Activated CD4-positive, alpha-beta T cell treated with anti-CD3 and anti-CD28 coated beads for 36 hours (primary cell): ENCODE measurements at places on chromosomes 12 and 14. TPM values are rescaled to one million over a fixed set of nuclear protein-coding genes. Genes with fewer than 3 reads are reported as not detected.

The VDR gene
- 124 TPM for total RNA-seq

The SERPINA10 gene
- total RNA-seq = not detected

The CCDC198 gene
- total RNA-seq = not detected

The CATSPERB gene
- total RNA-seq = 0.91 TPM

The MUCL1 gene
- total RNA-seq = not detected

The RIN3 gene
- 26.4 TPM for total RNA-seq

The OAS2 gene
- 278 TPM for total RNA-seq

The MYBPC1 gene
- total RNA-seq = not detected

The APOLD1 gene
- total RNA-seq = 7.0 TPM

The IFI27 gene
- total RNA-seq = 3.0 TPM

- no peaks in the 10 kb centered on the region for H3K36me3 ChIP-seq
- DNase-seq = peak; percentile 17
- H3K27me3 ChIP-seq = no peaks in the 10 kb centered on the region
- no peak overlapping the region for H3K27ac ChIP-seq
- H3K4me1 ChIP-seq = peaks cover 3% of the 10 kb centered on the region
- no peak overlapping the region for H3K4me3 ChIP-seq
These were observed 26.5 kb upstream of the ACTN1 start for GRCh38 chr14:69005432-69006148.

- H3K4me3 ChIP-seq = no peak overlapping the region
- DNase-seq = no peak
- H3K36me3 ChIP-seq = no peaks in the 10 kb centered on the region
These were observed 52.9 kb upstream of the BCL2L14 start for GRCh38 chr12:12017798-12018197.

DNA sequence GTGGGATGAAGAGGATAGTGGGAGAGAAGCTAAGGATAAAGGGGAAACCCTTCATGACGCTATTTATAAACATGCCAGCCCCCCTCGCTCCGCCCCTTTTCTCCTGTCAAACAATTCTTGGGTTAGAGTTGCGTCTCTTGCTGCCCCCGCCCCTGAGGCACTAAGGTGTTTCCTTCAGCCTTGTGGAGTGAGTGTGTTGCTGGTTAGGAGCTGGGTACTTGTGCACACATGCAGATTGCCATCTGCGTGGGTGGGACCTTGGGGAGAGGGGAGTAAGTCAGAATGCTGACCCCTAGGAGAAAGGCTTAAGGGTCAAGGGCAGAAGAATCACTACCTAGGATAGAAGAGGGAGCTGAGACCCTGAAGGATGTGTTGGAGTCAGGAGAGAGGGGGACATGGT lies 5.4 kb downstream of the FOXJ2 start:
- peaks cover 15% of the 10 kb centered on the region for H3K36me3 ChIP-seq
- H3K4me1 ChIP-seq = peaks cover 59% of the 10 kb centered on the region
- peak; percentile 29 for DNase-seq
- H3K27me3 ChIP-seq = no peaks in the 10 kb centered on the region
- H3K4me3 ChIP-seq = peak overlapping the region; percentile 18

- no peaks in the 10 kb centered on the region for H3K4me1 ChIP-seq
- H3K27me3 ChIP-seq = no peaks in the 10 kb centered on the region
- no peak overlapping the region for H3K4me3 ChIP-seq
- no peak overlapping the region for H3K27ac ChIP-seq
- H3K36me3 ChIP-seq = peaks cover 19% of the 10 kb centered on the region
These were observed 97.6 kb downstream of the POLR3B start for GRCh38 chr12:106455111-106455510.

DNA sequence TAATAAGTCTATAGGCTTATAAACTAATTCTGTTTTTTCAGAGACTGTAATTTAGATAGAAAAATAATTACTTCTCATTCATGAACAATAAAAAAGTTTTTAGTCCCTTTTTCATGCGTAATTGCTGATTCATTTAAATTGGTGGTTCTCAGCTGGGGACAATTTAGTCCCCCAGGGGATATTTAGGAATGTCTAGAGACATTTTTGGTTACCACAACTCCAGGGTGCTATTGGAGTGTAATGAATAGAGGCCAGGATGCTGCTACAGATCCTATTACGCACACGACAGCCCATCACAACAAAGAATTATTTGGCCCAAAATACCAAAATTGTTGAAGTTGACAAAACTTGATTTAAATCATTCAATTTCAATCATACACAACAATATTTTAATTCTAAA lies 22.8 kb upstream of the VCPKMT start:
- no peak for DNase-seq
- no peaks in the 10 kb centered on the region for H3K27me3 ChIP-seq
- H3K4me3 ChIP-seq = no peak overlapping the region
- H3K36me3 ChIP-seq = peaks cover 2% of the 10 kb centered on the region

- no peaks in the 10 kb centered on the region for H3K27me3 ChIP-seq
- peaks cover 43% of the 10 kb centered on the region for H3K36me3 ChIP-seq
- H3K27ac ChIP-seq = peak overlapping the region; percentile 25
- DNase-seq = no peak
- peaks cover 53% of the 10 kb centered on the region for H3K4me1 ChIP-seq
These were observed 48.8 kb downstream of the SYNE3 start for GRCh38 chr14:95467657-95468056.

GRCh38 chr12:92470608-92471021 lies 232.2 kb upstream of the PLEKHG7 start:
- peak overlapping the region; percentile 17 for H3K4me3 ChIP-seq
- H3K4me1 ChIP-seq = peaks cover 47% of the 10 kb centered on the region
- DNase-seq = peak; percentile 65
- H3K27ac ChIP-seq = peak overlapping the region; percentile 85
- no peaks in the 10 kb centered on the region for H3K36me3 ChIP-seq
- H3K27me3 ChIP-seq = no peaks in the 10 kb centered on the region

- no peak overlapping the region for H3K4me3 ChIP-seq
- H3K27ac ChIP-seq = no peak overlapping the region
- H3K4me1 ChIP-seq = no peaks in the 10 kb centered on the region
- H3K27me3 ChIP-seq = no peaks in the 10 kb centered on the region
- no peaks in the 10 kb centered on the region for H3K36me3 ChIP-seq
These were observed 310.1 kb downstream of the ETNK1 start for GRCh38 chr12:22935090-22935489.

DNA sequence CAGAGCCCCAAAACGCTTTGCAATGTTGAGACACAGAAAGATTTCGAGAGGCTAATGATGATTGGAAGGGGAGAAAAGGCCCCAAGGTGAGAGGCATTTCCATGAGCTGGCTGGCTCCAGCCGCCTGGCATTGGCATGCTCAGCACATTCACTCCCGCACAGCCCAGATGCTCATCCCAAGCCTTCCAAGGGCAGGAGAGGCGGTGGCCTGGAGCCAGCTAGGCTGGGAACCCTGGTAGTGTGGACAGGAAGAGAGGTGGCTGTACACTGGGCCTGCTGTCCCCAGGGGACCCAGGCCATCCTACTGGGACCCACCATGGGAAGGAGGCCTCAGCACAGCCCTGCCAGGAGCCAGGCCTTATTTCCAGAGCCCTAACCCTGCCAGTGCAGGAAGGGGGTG lies 72.2 kb downstream of the SPTB start:
- DNase-seq = no peak
- H3K27ac ChIP-seq = no peak overlapping the region

DNA sequence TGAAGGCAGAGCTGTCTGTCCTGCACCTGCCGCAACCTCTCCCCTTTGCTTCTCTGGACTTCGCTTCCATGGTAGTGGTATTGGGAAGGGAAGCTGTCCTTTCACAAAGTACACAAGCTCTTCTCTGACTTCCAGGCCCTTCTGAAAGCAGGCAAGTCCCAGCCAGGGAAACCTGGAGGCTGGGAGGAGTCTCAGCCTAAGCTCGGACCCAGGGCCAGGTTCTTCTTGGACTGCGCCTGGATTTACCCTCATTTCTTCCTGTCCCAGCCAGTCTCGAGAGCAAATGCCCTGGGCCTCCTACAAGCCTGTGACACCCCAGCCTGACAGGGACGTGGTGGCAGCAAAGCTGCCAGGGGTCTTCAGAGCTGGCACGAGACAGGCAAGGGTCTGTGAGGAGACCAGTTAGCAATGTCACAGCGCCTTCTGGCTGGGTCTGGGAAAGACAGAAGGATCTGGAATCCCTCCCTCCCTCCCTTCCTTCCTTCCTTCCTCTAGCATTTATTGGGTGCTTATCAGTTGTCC lies 22.4 kb downstream of the ISCA2 start:
- H3K27me3 ChIP-seq = peaks cover 8% of the 10 kb centered on the region
- H3K4me3 ChIP-seq = no peak overlapping the region
- no peak overlapping the region for H3K27ac ChIP-seq
- no peaks in the 10 kb centered on the region for H3K36me3 ChIP-seq

DNA sequence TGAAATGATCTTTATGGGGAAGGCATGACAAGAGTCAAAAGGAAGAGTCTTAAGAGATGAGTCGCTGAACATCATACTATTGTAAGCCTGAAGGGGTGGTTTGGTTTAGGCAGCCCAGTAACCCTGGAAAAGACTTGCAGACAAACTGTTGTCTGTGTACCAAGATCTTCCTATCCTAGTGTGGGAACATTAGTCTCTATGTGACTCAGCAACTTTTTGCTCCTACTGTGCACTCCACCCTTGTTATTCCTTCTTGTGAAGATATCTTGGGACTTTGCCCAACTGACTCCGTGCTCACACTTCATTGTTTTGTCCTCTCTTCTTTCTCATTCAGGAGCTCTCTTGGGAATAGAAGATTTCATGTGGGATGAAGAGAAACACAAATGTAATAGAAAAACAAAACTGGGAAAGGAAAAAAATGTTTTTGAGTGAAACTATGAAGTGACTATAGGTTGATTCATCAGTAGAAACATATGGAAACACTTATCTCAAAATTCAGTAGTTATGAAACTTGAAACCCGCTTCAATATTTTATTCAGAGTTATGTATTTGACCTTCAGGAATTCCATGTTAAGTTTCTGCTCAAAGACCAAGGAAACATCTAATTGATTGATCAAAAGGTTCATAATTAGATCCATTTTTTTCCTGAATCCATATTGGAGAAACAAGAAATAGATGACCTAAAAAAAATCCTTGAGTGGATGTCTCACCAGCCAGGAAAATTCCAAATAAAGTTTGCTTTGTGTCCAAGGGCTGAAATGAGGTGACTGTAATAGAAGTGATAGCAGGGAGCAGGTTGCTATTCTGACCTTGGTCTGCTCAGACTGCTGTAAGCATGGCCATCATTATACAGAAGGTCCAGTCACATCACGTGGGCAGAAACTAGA lies 67.2 kb downstream of the BTG1 start:
- H3K4me3 ChIP-seq = no peak overlapping the region
- H3K27ac ChIP-seq = peak overlapping the region; percentile 87
- H3K36me3 ChIP-seq = peaks cover 2% of the 10 kb centered on the region
- H3K27me3 ChIP-seq = no peaks in the 10 kb centered on the region
- H3K4me1 ChIP-seq = peaks cover 79% of the 10 kb centered on the region

GRCh38 chr14:104689881-104690711 lies 678 bp downstream of the INF2 start:
- peaks cover 40% of the 10 kb centered on the region for H3K4me1 ChIP-seq
- H3K27ac ChIP-seq = peak overlapping the region; percentile 60
- H3K4me3 ChIP-seq = peak overlapping the region; percentile 72
- H3K36me3 ChIP-seq = peaks cover 2% of the 10 kb centered on the region

DNA sequence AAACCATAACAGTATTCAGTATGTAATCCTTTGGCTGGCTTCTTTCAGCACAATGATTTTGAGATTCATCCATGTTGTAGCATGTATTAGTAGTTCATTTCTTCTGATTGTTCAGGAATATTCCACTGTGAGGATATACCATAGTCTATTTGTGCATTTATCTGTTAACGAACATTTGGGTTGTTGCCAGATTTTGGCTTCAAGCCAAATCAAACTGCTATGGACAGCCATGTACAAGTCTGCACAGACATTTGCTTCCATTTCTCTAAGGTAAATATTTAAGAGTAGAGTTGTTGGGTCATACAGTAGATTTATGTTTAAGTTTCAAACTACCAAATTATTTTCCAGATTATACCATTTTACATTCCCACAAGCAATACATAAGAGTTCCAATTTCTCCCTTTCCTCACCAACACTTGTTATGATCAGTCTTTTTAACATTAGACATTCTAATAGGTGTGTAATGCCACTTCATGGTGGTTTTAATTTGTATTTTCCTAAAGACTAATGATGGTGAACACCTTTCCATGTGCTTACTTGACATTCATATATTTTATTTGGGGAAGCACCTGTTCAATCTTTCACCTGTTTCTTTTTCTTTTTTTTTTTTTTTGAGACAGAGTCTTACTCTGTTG lies 56.6 kb downstream of the ZFYVE21 start:
- H3K36me3 ChIP-seq = peaks cover 14% of the 10 kb centered on the region
- H3K27ac ChIP-seq = no peak overlapping the region
- H3K27me3 ChIP-seq = no peaks in the 10 kb centered on the region
- no peak overlapping the region for H3K4me3 ChIP-seq
- H3K4me1 ChIP-seq = no peaks in the 10 kb centered on the region

GRCh38 chr14:46054526-46054925 lies 597.1 kb downstream of the RPL10L start:
- DNase-seq = no peak
- H3K4me1 ChIP-seq = no peaks in the 10 kb centered on the region
- no peaks in the 10 kb centered on the region for H3K36me3 ChIP-seq
- H3K27ac ChIP-seq = no peak overlapping the region
- no peak overlapping the region for H3K4me3 ChIP-seq

GRCh38 chr14:94839348-94839747 lies 69.4 kb upstream of the GSC start:
- no peaks in the 10 kb centered on the region for H3K36me3 ChIP-seq
- H3K27me3 ChIP-seq = peaks cover 2% of the 10 kb centered on the region
- no peak overlapping the region for H3K27ac ChIP-seq

DNA sequence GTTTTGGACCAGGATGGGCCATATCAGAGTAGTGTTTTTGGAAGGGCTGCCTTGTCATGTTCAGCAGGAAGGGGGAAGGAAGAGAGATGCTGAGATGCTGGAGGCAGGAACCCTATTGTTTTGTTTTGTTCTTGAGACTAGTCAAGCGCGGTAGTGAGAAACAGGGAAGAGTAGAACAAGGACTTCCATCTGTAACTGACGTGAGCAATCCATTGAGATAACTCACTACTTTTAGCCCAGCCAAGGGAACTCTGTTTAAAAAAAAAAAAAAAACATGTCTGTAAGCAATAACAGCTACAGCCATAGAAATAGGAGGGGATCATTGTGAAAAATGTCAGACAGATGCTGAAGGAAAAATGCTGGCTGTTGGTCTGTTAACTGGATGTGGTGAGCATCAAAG lies 34.0 kb downstream of the CD9 start:
- DNase-seq = no peak
- H3K36me3 ChIP-seq = no peaks in the 10 kb centered on the region

DNA sequence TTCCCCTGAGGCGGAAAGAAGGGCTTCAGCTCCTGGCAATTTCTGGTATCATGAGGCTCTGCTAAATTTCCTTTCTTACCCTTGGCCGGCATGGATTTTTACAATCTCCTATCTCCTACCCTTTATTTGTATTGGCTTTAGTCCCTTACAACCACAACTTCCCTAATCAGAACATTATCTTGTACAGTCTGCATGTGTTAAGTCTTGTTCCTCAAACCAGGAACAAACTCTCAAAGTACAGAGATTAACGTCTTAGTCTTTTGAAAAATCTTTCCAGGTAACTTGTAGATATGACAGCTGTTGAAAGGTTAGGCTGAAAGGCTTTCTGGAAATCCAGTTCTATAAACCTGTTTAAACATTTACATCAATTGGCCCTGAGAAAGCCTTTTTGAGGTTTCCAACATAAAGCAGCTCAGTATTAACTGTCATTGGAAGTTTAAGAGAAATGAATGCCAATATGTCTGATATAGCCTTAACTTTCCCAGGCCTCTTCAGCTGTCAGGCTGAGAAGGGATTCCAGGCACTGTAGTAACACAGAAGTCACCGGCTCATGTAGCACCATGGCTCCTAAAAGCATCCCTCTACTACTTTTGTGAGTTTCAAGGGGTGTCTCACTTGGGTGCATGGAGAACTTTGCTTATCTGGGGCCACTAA lies 360.5 kb downstream of the FUT8 start:
- no peak for DNase-seq
- H3K27me3 ChIP-seq = no peaks in the 10 kb centered on the region
- no peaks in the 10 kb centered on the region for H3K36me3 ChIP-seq
